Pulmonary artery endothelial cell (primary cell): ENCODE measurements at places on chromosomes 3 and 15. TPM values are rescaled to one million over a fixed set of nuclear protein-coding genes. Genes with fewer than 3 reads are reported as not detected.

The SPESP1 gene
- 3.3 and 4.0 TPM in 2 replicates for total RNA-seq

The NMB gene
- total RNA-seq = 4.9 and 7.3 TPM in 2 replicates

The UCN2 gene
- total RNA-seq = 0.07 TPM in 1 of 2 replicates, not detected in the other

The SPTSSB gene
- total RNA-seq = not detected in 2 replicates

The ISL2 gene
- 0.26 and 0.46 TPM in 2 replicates for total RNA-seq

The HES1 gene
- total RNA-seq = 18.9 and 23.8 TPM in 2 replicates

The RLBP1 gene
- total RNA-seq = not detected in 2 replicates

The SKOR1 gene
- 0.07 TPM in 2 replicates for total RNA-seq

The CHRNA7 gene
- total RNA-seq = 2.8 and 4.0 TPM in 2 replicates

The PAQR5 gene
- total RNA-seq = 0.07 and 0.13 TPM in 2 replicates

The ADGRG7 gene
- not detected in 2 replicates for total RNA-seq

The POC1A gene
- total RNA-seq = 14.9 and 21.2 TPM in 2 replicates

The SAXO2 gene
- total RNA-seq = 0.11 and 0.33 TPM in 2 replicates

The CLRN1 gene
- total RNA-seq = not detected in 2 replicates

The SOX2 gene
- not detected in 2 replicates for total RNA-seq
